ENCODE measurements at places on chromosomes 3 and 15.

DNA sequence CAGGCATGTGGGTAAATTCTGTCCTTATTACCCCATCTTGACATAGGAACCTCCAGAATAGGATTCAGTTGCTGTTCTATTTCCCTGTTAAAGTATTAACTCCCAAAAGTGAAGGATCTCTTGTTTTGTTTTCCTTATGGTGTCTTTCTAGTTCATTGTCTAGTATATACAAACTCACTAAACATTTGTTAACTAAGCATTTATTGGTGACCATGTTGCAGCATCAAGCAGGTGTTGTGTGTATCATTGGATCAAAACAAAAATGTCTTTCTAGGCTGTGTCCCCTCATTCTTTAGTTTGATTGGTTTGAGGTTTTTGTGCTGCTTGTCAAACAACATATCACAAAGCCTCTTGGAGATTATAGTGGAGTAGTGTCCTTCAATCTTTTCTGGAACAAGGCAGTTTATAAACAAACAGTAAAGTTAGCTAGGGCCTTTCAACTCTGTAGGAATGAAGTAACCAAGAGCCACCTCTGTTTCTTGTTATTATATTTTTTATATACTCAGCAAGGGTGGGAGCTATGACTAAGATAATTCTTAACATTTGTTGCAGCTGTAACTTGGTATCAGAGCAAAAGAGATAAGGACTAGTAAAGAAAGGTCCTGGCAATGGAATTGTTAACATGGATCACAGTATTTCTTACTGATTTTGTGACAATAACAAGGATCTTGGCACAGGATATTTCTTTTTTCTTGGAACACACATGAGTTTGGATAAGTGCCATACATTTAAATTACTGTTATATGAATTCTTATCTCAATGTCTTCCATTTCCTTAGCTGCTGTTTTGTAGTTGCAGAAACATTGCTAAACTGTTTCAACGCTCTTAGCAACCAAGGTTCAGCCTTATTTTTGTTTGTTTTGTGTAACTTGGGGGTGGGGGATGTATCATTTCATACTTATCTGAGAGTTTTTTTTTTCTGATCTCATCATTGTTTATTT, 49.3 kb downstream of the TMOD3 start:
- no peak for DNase-seq

DNA sequence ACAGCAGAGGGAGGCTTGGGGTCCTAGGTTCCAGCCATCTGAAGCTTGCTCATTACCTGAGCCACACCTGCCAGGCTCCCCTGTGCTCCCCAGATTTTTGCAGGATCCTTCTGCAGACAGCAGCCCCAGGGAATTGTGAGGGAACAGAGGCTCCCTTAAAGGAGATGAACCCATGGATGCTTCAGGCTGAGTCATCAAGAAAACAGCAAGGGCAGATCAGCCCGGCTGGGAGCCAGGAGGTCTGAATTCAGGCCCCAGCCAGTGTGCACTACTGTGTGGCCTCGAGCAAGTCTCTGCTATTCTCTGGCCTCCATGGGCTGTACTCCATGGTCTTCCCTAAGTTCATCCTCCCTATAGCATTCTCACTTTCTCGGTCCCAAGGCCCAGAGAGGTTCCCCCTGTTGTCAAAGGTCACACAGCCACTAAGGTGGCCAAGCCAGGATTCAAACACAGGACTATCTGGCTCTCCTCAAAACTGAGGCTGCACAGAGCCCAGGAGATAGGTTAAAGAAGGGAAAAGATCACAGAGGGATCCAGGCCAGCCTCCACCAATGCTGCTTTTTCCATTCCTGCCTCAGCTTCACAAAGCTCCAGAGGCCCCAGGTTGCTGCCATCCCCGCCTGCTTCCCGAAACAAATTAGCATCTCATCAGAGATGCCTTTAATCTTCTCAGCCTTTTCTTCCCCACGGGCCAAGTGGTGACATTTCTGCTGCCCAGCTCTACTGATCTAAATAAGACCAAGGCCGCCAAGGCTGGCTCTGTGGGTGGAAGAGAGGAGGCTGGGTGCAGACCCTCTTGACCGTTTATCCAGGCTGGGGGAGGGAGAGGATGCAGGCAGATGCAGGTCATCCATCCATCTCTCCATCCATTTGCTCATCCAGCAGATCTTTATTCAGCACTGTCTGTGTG, 21.2 kb upstream of the GRIP2 start:
- no peak for DNase-seq

- no peak for DNase-seq
Observed at GRCh38 chr3:149179220-149179619, 42.4 kb downstream of the CP start.

DNA sequence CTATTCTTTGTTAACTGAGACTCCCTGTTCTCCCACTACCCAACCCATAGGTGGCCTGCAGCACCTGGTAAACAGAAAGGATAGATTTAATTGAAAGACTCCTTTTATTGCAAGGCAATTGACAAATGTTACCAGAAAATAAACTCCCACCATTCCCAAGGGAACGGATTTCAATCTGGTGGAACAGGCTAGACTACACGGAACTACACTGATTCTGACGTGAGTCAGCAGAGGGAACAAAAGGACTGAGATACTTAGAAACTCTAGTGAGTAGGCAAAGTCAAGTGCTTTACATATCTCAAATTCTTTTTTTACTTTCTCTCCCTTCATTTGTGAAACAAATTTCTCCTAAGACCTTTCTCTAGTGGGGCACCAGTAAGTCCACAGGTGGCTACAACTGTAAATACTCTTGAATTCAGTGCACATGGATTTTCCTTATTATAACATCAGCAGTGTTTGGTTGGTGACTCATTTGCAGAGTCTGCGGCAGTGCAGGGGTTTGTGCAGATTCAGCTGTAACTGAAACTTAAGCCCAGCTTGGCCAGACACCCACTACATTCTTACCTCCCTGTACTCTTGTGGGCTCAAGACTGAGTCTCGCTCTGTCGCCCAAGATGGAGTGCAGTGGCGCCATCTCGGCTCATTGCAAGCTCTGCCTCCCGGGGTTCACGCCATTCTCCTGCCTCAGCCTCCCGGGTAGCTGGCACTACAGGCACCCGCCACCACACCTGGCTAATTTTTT, 34.3 kb upstream of the PLSCR2 start:
- DNase-seq, result peak; percentile 7

DNA sequence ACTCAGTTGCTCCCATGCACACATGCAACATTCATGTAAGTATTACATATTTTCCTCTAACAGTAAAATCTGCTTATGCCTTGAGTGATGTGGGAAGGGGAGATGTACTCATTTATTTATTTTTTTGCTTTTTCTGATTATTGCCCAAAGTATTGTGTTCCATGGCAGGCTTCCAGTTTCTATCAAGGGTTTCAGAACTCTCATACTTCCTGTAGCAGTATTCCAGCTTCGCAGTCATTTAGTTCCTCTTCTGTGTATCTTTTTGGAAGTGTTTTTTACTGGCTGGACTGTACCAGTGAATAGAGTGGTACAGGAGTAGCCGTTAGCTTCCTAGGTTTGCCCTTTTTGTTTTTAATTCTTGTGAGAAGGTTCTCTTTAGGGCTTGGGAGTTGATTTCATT, 26.9 kb downstream of the RAB11A start:
- no peak for DNase-seq
